ENCODE measurements at places on chromosomes 16 and 17.
A peak's percentile ranks its signal among the peaks of the same experiment; 100 is the strongest.

DNA sequence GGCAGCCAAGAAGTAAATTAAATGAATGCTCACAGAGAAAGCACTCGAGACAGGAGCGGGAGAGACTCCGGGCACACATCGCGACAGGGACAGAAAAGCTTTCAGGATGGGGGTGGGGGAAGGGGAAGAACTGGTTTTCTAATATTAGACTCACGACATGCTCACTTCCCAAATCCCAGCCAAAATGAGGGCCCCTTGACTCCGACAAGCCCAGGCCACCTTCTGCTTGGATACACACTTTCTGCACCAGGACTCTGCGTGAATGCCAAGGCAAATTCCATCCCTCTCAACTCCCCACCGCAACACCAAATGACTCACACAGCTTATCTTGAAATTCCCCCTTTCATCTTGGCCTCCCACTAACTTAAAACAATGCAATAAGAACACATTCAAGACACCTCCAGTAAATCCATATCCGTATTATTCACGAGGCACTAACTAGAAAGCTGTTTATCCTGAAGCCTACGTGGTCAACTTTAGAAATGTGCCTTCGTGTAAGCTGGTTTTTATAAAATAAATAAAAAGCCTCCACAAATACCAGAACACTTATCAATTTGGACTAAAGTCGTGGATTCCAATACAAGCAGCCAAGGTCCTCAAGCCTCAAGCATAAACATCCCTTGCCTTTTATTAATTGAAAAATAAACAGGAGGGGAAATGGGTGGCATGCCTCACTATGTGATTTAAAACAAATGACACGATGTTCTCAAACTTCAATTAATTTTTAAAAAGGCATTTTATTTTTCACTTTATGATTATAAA lies 46.1 kb downstream of the NXN start:
- no peak for DNase-seq

GRCh38 chr16:28103516-28104170 lies 40.1 kb upstream of the GSG1L start:
- DNase-seq: no peak

DNA sequence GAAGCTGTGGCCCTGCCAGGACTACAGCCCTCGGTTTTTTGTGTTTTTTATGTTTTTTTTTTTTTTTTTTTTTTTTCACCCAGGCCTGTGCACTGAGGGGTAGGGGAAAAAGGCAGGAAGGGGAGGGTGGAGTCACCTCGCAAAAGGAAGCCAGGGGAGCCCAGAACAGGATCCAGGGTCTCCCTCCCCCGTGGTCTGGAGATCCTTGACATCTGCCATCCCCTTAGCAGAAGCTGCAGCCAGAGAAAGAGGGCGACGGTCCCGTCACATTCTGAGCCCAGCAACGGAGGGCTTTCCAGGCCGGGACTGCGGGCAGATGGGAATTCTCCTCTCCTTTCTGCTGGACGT lies 29.1 kb upstream of the PHOSPHO1 start:
- no peak for DNase-seq

GRCh38 chr16:13313351-13313750 lies 412.0 kb downstream of the SHISA9 start:
- no peak for DNase-seq

DNA sequence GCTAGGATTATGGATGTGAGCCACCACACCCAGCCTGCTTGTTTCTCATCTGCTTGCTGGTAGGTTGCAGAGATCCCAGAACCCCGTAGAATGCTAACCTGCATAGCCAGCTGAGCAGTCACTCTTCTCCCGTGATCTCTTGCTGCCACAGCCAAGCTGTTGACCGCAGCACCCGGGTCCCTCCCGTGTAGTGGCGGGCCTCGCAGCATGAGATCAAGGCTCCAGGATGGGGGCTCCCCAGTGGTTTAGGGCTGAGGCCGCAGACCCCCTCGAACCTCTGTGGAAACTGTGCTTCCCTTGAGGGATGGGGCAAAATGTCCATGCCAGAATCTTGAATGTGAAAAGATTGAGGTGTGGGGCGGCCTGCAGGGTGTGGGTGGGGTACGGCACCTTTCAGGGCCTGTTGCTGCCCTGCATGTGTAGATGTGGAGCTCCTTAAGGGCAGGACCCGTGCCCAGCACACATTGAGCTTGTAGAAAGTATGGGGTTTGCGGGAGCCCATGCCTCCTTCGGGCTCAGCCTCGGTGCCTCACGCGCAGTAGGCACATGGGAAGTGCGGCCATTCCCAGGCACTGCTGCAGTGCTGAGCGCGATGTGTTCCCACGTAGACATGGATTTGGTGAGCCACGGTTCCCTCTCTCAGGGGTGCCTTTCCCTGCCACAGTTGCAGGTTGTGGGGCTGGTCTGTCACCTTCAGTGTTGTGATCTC lies 99.9 kb downstream of the BANP start:
- DNase-seq: no peak

DNA sequence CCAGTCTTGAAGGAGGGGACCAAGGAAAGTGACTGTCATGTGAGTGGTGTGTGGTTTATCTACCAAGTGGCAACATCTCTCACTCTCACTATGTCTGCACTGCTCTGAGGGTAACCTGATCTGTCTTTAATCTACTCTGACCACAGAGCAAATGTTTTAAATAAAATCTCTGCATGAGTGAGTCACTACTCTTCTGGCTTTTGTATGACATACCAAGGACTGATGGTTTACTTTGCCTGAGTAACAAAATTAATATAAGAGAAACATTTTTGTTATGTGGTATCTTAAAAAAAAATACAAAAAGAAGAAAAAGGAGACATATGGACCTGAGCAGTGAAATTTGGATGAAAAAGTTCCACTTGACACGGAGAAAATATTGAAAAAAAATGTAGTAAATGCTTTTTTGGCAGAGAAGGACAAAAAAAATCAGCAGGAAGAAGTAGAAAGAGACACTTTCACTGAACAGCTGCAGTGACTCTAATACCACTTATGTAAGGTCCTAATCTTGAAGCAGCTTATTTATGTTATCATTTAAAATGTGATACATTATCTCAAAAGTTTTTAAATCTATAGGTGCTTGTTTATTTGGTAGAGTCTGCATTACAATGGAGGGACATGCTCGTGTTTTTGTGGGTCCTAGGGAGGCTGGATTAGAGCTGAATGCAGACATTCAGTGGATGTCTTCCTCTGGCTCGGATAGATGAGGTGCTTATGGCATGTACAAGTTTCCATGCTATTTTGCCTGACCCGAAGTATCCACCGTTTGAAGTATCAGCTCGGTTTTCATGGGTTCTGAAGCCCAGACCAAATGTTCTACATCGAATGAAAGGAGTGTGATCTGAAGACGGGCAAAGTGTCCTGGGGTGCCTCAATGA lies 240.7 kb downstream of the MAP2K6 start:
- no peak for DNase-seq

DNA sequence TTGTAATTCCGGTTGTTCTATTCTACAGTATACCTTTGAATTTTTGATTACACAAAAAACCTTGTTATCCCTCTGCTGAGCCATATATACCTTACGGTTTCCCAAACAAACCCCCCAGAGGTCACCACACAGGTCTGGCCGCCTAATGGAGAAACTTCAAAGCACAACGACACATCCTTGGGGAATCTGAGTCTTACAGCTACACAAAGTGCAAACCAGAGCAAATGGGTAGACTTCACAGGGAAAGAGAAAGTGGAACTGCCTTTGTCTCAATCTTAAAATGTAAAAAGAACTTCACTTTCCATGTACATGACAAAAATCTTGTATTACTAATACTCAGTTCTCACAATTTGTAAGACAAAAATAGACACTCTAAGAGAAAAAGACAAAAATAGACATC lies 2.7 kb downstream of the FBXO31 start:
- DNase-seq: peak; percentile 69

DNA sequence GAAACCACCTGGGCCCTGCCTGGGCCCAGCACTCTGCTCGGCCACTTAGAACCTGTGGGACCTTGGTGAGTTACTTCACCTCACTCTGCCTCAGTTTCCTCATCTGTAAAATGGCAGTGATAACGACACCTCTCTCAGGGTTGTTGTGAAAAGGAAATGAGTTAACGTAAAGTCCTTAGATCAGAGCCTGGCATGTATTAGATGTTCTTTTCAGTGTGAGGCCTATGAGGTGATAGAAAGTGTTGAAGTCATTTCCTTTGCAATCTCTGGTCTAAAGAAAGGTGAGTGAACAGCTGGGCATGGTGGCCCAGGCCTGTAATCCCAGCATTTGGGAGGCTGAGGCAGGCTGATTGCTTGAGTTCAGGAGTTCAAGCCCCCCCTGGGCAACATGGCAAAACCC lies 51.7 kb upstream of the LGALS9 start:
- no peak for DNase-seq

DNA sequence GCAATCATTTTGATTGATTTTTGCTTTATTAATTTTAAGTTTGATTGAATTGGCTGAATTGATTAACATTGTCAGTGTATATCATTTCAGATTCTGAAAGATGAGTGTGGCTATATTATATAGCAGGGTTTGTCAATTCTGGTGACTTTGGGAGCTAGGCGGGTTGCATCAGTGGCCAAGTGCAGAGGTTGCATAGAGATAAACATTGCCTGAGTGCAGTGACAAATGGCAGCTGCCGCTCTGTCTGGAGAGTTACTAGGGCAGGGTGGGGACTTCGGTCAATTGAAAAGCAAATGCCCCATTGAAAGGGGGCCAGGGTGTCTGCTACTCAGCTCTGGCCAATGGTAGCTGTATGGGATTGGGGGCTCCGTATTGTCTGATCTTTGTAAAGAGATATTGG lies 12.7 kb downstream of the SYT17 start:
- no peak for DNase-seq

DNA sequence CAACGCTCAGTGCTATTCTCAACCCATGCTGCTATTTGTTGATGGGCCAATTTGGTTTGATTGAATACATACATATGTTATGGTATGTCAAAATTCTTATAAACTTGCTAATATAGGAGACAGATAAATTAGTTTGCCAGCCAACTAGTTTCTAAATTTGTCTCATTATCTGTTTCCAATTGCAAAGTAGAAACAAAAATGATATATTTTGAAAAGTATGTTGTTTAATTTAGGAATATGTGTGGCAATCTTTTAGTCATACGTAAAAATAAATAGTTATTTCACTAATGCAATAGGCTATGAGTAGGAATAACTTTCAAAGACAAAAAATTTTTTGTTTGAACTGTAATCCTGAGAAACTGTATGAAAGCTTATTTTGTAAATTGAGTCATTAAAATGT lies 210.6 kb upstream of the KCNJ16 start:
- no peak for DNase-seq

- DNase-seq: peak; percentile 57
Observed at GRCh38 chr17:1040216-1040600, 43.3 kb downstream of the TIMM22 start.

DNA sequence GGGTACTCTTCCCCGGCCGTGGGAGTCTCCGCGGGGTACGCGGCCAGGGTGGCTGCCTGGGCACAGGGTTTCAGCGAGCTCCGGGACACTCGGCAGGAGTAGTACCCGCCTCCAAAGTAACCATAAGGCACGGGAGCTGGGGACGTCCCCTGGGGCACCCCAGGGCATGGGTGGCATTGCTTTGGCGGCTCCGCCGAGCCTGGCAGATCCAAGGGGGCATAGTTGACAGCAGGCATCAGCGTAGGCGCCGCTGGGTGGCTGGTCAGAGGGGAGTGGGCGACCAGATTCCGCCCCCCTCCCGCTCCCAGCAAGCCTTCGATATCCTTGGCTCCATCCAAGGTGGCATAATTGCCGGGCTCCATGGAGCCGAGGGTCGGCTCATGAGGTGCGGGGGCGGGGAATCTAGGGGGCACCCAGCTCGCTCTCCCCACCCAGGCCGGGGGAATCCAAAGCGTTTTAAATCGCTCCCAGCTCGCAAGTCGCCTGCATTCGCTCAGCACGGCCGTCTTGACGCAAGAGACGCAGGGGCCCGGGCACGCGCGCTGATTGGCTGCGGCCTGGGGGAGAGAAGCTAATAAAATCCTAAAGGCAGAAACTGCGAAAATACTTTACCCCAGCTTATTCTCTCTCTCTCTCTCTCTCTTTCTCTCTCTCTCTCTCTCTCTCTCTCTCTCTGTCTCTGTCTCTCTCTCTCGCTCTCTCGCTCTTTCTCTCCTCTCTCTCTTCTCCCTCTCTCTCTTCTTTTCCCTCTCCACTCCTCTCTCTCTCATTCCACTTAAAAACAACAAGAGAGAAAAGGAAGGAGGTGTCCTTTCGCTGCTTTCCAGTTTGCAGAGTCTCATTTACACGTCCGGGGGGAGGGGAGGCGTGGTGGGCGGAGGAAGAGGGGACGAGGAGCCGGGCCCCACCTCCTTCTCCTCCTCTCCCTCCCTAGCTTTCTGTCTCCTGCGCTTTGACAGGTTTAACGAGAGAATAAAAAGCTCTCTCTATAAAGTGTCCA lies at the start of gene HOXB13:
Gene HOXB13, minus strand, starts transcription at position 519 of the 1,000 bp plus-strand sequence. Its CDS starts 157 bp downstream, at position 362.
- no peak for DNase-seq

- DNase-seq: no peak
Observed at GRCh38 chr16:81268509-81268908, 30.0 kb downstream of the BCO1 start.

DNA sequence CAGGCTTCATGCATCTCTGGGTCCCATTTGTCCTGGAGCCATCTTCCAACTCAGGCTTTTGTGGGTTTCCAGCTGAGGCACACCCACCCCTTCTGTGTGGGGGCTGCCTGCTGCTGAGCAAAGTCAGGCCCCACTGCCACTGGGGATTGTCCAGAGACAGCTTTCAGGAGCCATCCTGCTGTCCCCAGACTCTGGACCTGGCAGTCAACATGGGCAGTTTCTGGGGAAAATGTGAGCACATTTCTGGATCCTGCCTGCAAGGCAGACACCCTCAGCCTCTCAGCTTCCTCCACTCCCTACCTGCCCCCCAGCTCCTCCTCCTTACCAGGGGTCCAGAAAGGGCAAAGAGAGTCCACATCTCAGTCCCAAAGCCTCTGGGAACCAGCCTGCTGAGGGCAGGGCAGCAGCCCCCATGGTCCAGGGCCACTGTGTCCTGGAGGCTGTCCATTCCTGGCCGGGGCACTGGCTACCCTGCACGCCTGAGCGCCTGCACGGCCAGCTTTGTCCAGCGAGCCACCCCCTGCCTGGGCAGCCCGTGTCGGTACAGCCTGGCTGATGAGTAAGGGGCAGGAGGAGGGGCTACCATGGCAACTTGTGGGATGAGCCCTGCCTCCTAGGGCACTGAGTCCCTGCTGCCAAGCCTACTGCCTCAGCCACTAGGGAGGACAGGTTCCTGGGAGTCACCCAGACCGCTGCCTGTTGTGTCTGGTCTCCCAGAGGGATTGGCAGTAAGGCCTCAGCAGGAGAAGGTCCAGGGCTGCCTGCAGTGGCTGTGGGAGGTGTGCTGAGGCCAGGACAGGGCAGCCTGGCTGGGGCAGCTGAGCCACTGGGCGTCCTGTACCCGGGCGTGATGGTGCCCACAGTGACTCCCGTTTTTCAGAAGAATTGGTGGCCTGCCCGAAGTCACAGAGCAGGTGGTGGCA lies at the start of gene SLC47A2:
Gene SLC47A2, minus strand, starts transcription at position 477 of the 923 bp plus-strand sequence. Its CDS starts 29 bp downstream, at position 448.
- no peak for DNase-seq
